Right ventricle myocardium superior (tissue), 1 donor: ENCODE measurements at places on chromosomes 16 and 17. TPM values are rescaled to one million over a fixed set of nuclear protein-coding genes. Genes with fewer than 3 reads are reported as not detected.

AGRP gene
- not detected for total RNA-seq

DNA sequence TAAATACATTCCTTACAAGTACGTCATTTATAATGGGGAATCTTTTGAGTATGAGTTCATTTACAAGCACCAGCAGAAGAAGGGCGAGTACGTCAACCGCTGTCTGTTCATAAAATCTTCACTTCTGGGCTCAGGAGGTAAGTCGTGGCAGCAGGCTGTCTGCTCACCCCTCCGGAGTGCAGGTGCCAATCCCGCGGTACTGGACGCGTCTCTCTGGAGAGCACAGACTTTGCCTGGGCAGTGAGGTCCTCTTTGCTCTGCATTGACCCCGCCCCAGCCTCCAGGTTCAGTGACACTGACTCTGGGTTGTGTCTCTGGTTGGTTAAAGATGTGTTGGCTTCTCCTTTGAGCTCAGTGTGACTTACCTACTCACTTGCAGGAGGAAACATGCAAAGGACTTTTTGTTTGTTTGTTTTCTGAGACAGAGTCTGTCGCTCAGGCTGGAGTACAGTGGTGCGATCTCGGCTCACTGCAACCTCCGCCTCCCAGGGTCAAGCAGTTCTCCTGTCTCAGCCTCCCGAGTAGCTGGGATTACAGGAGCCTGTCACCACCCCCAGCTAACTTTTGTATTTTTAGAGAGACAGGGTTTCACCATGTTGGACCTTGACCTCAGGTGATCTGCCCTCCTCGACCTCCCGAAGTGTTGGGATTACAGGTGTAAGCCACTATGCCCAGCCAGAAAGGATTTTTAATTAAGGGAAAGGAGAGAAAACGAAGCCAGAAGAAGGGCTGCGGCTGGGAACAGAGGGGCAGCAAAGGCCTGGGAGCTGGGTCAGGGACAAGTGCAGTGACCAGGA is 31.2 kb downstream of the RNF213 start:
- no peak for DNase-seq

DNA sequence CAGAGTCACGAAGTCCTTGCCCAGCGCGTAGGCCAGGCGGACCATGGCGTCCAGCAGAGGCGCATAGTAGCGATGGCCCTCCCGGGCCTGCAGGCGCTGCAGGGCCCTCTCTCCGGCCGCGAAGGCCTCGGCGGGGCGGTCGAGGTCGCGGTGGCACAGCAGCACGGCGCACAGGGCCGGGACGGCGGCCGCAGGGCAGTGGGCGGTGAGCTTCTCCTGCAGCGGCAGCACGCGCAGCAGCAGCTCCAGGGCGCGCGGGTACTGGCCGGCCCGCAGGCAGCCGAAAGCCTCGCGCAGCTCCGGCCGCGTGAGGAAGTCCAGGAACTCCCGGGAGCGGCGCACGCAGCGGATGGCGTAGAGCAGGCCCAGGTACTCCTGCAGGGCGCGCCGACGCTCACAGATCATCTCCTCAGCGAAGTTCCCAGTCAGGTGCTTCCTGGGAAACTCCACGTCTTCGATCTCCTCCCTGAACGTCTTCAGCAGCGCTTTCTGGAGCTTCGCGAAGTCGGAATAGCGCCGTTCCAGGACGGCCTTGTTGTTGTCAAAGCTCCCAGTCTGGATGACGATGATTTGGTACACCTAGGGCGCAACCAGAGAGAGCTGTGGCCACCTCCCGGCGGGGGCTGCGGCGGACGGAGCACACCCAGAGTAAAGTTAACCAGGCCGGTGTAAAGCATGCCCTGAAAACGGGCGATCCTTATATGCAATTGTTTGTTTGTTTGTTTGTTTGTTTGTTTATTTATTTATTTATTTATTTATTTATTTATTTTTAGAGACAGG is 7.4 kb downstream of the SNX20 start:
- no peak for DNase-seq

HGS gene
- 34.5 TPM for total RNA-seq

ADAD2 gene
- 0.65 TPM for total RNA-seq

TMEM186 gene
- 12.7 TPM for total RNA-seq

CHMP6 gene
- total RNA-seq = 13.6 TPM

TOX3 gene
- total RNA-seq = not detected

GRCh38 chr16:17524656-17525055 is 53.9 kb upstream of the XYLT1 start:
- DNase-seq = no peak
